CD4-positive, alpha-beta T cell (primary cell): ENCODE measurements at places on chromosomes 16 and 17.

GRCh38 chr17:50101346-50102163 is 6.4 kb downstream of the PDK2 start:
- no peak for DNase-seq

- peak; percentile 45 for DNase-seq
Observed at GRCh38 chr17:68383443-68384321, 73.6 kb downstream of the WIPI1 start.

GRCh38 chr16:87416826-87417527 is 24.8 kb downstream of the MAP1LC3B start:
- DNase-seq = no peak

- no peak for DNase-seq
Observed at GRCh38 chr16:68086860-68087268, 1.7 kb downstream of the NFATC3 start.

DNA sequence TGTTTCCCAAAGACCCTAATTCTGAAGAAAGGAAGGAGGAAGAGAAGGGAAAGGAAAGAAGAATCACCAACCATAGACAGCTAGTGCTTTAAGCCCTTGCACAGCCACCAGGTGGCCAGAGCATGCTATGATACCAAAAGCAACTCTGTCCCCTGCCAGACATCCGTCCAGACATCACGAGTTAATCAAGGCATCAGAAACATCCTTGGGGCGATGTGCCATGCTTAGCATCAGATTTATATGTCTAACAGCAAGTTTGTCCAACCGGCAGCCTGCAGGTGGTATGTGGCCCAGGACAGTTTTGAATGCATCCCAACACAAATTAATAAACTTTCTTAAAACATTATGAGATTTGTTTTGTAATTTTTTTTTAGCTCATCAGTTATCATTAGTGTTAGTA is 2.9 kb upstream of the CRYBA1 start:
- DNase-seq = no peak

- no peak for DNase-seq
Observed at GRCh38 chr16:68077866-68078700, 7.1 kb upstream of the NFATC3 start.

DNA sequence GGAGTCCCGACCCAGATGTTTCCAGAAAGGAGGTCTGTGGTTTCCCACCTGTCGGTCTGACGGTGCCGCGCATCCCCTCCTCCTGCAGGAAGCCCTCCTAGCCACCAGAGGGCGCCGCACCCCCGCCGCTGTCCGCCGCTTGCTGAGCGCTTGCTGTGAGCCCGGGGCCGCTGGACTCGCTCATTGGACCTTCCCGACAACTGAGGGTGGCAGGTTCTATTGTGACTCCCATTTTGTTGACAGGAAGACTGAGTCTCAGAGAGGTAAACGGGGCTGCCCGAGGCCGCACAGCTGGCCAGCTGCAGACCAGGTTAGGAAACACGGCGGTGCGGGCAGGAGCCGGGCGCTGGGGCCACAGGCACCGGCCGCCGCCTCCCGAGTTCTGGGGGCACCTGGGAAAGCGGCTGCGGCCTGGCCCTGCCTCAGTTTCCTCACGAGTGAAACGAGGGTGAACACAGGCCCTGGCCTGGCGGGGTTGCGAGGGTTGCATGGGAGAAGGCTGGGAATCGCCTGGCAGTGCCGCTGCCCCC is 191.1 kb upstream of the CIBAR2 start:
- peak; percentile 63 for DNase-seq

- no peak for DNase-seq
Observed at GRCh38 chr17:10077561-10078299, 120.7 kb downstream of the GAS7 start.

DNA sequence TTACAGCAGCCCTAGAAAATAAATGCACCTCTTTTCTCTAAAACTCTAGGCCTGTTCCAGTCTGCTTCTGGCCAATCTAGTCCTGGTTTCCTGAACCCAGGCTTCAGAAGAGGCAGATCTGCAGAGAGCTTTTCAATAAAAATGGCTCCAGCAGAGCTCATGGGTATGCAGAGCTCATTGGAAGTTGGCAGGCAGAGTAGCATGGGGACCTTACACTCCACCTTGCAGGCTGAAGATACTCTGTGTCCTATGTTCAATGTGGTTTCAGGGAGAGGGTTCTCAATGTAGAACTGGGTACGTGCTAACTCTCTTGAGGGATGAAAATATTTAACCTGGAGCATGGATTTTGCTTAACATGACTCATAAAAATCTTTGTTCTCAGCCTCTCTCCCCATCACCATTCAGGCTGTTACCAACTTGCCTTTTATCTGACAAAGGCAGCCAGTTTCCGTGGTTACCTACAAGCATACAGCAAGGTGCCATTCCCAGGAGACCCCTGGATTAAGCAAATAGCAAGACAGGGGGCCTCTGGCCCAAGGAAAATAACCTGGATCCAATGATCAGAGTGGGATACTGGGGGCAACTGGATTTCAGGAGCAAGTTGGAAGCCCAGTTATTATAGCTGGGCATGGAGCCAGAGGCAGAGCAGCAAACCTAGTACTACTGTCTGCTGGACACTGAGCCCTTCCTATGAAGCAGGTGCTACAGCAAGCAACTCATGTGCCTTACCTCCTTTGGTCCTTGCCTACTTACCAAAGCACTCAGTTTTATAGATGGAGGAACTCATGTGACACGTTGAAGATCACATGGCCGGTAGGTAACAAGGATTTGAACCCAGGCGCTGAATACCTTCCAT is 98.2 kb upstream of the DHX40 start:
- DNase-seq = no peak

- DNase-seq = peak; percentile 30
Observed at GRCh38 chr16:67029254-67030096, 526 bp downstream of the CBFB start.

DNA sequence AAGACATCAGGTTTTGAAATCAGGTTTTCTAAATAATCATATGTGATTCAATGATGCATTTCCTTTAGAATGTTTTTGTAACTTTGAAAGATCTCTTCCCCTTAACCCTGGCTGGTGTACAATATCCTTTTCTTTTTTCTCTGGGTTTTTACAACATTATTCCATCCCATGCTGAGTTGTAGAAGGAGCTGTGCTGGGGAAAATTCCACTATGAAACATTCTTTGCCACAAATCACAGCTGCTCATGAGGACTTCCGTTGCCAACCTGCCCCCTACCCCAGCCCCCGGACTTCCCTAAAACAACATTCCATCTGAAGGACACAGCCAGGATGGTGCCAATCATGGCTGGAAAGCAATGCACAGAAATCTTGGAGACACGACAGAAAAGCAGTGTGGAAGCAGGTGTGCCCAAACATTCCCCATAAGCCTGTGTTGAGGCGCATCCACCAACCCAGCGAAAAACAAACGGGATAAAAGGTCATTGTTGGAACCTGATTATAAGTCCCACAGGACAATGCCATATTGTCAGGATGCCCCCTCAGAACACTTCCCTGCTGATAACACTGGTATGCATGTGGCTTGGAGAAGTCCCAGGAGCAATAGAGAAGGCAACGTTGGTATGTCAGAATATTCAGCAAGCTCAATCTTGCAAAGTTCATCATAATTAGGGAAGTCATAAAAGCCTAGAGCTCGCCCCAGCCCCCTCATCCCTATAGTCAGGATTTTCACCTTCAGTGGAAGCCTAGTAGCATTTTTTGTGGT is 475.0 kb downstream of the HS3ST3B1 start:
- DNase-seq = no peak

DNA sequence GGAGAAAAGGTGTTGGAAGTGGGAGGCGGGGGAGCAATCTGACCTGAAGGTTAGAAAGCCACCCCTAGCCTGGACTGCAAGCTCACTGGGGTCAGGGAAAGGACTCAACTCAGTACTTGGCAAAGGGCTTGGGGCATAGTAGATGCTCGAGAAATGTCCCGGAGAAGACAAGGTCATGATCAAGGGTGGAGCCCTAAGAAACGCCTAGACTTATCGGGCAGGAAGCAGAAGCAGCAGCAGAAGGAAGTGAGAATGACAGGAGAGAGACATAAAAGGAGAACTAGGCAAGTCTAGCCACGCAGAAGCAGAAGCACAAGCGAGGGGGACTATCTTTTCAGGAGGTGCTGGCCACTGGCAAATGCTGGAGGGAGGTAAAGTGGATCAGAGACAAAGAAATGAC is 10.2 kb downstream of the COTL1 start:
- DNase-seq = peak; percentile 71

GRCh38 chr16:57821149-57821971 is 19.1 kb upstream of the KIFC3 start:
- DNase-seq = no peak

DNA sequence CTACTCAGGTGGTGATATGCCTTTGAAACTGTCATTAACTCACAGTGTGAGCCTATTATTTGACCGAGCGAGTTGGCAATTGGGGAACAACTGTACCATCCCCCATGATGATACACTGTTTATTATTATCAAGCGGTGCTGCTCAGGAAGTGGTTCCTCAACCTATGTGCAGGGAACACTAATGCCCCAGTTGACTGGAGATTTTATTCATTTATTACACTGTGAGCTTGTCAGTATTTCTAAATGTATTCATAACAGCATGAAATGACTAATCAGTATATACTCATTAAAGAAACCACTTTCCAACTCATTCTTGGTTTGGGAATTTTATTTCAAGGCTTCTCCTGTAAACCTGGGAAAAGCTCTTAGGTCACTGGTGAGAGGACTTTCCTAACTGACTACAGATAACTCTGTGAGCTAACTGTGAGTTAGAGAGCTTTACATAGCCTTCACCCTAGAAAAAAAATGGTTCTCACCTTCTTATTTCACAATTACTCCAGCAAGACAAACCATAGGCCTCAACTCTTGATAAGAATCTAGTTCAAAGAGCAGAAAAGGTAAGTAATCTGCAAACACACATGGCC is 42.4 kb downstream of the NXPH3 start:
- peak; percentile 9 for DNase-seq

- no peak for DNase-seq
Observed at GRCh38 chr16:66521252-66521713, 28.6 kb downstream of the TK2 start.

- peak; percentile 23 for DNase-seq
Observed at GRCh38 chr17:40190197-40191021, 13.1 kb downstream of the RAPGEFL1 start.

DNA sequence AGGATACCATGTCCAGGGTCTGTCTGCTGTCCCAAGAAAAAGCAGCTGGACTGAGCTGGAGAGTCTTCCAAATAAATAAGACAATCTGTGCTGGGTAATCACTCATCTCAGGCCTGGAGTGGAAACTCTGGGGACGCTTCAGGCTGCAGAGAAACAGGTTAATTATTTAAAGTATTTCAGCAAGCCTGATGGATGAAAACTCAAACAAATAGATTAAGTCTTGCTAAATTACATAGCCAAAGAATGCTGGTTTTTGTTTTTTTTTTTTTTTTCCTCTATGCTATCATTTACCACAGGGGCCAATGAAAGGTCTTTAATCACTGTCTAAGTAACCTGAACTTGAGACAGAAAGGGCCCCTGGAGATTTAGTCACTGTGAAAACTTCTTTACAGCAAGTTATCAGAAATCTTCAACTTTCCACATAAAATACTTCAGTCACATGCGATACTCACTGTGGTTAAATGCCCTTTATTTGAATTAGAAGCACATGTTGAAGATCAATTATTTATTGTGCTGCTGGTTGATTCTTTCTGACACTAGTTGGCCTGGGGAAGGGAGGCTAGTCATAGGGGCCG is 31.0 kb upstream of the KCNJ2 start:
- no peak for DNase-seq

- DNase-seq = no peak
Observed at GRCh38 chr16:14369734-14370598, 260.1 kb downstream of the PARN start.

- DNase-seq = no peak
Observed at GRCh38 chr17:67095803-67096202, 51.4 kb downstream of the CACNG1 start.

- DNase-seq = peak; percentile 91
Observed at GRCh38 chr16:11783319-11784037, 13.6 kb downstream of the ZC3H7A start.

GRCh38 chr17:1170739-1171138 is 9.0 kb downstream of the ABR start:
- no peak for DNase-seq

GRCh38 chr17:81393684-81394376 is 1.4 kb upstream of the BAHCC1 start:
- peak; percentile 32 for DNase-seq

GRCh38 chr16:81265658-81266451 is 27.4 kb downstream of the BCO1 start:
- no peak for DNase-seq

DNA sequence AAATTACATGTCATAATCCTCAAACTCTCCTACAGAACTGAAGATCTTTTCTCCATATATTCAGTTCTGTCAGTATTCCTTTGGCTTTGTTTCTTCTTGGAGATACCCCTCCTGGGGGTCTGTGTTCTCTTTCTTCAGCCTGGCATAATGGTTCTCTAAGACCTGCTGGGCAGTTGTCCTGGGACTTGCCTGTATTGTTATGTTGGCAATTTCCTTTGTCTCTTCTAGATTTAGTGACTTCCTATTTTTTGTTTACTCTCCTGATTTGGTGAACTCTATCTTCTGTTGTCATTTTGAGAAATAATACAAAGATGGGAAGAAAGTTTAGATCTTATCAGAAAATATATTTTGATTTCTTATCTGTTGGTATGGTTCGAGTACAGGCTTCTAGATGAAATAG is 127.8 kb downstream of the GOSR1 start:
- no peak for DNase-seq

DNA sequence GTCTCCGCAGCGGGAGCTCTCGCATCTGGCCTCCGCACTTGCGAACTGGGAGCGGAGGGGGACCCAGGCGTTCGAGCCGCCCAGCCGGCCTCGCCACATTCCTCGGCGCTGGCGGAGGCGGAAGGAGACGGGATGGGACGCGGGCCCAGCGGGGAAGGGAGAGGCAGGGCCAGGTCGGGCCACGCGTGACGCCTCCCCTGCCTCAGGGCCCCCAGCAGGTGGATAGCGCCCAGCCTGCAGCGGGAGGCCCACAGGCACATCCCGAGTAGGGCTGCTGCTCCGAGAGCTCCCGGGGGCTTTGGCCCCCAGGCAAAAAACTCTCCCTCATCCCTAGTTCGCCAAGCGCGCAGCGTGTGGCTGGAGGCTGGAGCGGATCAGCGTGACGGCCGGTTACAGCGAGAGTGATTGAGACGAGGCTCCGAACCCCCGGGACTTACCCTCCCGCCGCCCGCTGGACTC is 800 bp downstream of the PLEKHH3 start:
- DNase-seq = no peak

GRCh38 chr17:29190039-29190438 is 9.8 kb upstream of the MYO18A start:
- DNase-seq = no peak

DNA sequence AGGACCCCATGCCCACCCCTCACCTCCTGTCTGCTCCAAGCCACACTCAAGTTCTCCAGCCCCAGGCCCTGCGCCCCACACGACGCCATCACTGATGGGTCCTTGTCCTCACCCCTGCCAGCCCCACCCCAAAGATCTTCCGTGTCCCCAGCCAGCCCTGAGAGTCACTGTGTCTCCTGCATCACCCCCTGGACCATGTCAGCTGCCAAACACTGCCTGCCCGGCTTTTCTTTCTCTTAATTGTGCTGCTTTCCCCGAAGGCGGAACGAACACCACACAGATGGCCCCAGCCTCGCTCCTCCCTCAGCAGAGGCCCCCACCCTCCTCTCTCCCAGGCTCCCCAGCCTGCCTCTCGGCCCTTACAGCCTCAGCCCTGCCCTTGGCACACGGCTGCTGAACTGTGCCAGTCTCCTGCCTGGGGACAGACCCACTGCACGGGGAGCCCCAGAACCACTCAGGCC is 4.8 kb upstream of the GAA start:
- DNase-seq = no peak
